SW 1271 (cell line): ENCODE measurements at places on chromosomes 6 and 20.

GRCh38 chr6:3022765-3023662 is 23.3 kb downstream of the NQO2 start:
- DNase-seq = no peak

DNA sequence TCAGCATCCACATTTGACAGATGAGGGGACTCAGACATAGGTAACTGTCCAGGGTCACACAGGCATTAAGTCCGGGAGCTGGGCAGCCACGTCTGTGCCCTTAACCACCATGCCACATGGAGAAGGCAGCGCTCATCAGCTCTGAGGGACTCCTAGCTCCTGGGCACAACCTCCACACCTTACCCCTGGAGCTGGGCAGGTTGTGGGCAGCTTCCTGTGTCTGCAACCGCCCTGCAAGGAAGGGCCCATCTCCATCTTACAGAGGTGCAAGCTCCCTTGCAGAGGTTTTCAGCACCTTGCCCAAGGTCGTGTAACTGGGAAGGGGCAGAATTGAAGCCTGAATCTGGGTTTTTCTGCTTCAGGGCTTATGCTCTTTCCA is 7.9 kb downstream of the CCDC167 start:
- DNase-seq = no peak

DNA sequence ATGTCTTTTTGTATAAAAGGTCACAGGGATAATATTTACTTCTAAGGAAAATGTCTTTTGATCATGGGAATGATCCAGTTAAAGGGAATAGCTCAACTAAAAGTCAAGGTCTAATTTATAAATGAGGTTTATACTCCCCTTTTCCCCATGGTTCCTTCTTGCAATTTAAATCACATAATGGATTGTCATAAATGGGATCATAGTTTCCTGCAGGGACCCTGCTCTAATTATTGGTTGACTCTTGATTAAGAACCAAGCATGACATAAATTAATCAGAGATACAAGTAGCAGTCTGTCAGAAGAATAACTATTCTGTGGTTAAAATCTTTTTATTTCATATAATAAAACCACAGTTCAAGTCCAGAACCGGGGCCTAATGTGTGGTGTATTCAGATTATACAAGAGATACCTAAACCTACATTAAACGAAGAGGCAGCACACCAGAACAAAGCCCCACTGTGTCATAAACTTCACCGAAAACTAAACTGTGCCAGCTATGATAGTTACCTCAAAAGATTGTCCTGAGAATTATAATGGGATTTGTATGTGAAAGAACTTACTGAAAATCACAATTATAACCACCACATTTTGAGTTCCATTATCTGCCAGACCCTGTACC is 43.0 kb upstream of the CD83 start:
- no peak for DNase-seq

DNA sequence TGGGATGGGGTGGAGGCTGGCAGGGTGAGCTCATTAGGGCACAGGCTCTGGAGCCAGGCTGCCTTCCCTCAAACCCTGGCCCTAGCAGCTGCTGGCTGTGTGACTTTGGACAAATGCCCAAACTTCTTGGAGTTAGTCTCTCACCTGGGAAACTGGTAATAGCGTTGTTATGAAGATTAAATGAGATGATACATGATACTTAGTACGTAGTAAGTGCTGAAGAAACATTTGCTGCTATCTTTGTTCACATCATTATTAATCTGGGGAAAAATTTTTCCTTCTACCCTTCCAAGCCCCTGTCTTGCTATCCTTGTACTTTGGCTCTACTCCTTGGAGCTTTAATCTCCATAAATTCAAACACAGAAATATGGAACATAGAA is 22.3 kb upstream of the PPARD start:
- DNase-seq = no peak

- no peak for DNase-seq
These were observed 64.6 kb upstream of the MCM9 start for GRCh38 chr6:118999494-119000040.

GRCh38 chr6:63272397-63272796 is 47.4 kb downstream of the LGSN start:
- peak; percentile 40 for DNase-seq

GRCh38 chr6:44266347-44266746 is 996 bp upstream of the NFKBIE start:
- no peak for DNase-seq

DNA sequence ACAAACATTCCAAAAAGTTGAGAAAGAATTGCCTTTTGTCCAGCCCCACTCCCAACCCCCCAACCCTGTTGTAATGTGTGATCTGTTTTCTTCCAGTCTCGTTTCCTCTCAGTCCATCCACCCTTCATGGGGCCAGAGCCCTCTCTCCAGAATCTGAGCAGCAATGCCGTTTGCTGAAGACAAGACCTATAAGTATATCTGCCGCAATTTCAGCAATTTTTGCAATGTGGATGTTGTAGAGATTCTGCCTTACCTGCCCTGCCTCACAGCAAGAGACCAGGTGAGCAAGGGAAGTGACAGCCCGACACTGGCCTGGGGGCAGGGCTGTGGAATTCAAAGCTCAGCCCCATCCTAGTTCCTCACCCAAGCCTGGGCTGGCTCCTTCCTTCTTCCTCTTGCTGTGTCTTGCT is 7.8 kb downstream of the MAVS start:
- DNase-seq = no peak

DNA sequence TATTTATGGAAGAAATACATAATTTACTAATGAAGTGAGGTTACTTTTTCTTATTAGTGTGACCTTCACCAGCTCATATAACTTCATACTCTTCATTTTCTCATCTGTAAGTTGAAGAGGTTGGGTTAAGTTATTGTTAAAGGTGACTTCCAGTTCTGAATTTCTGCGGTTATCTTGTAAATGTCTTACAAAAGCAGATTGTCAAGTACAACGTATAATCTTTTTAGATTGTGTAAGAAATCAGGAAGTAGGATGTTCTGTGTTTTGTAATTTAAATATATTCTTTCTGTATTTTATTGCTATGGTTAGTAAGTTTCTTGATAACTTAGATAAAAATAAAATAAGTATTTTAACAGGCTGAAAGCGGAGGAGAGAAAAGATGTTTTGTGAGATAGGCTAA is 12.0 kb downstream of the WTAP start:
- no peak for DNase-seq

DNA sequence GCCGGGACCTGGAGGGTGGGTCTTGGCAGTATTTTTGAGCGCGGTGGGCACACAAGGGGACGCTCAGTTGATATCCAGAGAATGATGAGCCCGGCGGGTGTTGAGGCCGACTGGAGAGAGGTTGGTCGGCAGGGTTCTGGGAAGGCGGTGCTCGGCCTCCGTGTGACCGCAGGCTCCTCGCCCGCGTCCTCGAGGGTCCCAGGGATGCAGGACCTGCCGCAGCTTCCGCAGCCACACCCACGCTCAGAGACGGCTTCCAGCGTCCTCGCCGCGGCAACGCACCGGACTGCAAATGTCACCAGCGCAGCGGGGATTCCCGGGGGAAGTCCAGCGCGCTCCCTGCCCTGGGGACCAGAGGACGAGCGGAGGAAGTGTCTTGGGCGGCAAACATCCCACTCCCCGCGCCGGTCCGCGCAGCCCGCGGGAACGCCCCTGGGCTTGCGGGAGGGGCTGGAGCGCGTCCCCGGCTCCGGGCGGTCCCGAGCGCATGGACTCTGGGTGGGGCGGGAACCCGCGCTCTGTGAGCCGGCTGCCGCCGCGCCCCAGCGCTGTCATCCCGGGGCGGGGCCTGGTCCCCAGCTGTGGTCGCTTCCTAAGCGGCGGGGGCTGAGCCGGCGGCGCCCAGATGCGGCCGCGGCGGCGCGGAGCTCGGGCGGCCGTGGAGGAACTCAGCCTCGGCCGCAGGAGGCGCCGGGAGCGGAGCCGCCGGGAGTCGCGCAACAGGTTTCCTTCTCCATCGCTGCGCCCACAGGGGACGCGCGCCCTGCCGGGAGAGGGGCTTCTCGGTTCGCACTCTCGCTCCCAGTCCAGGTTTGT is at the start of gene STX11:
TSS of gene STX11 (plus strand) at position 624 of the 816 bp plus-strand sequence. CDS start 36,111 bp downstream, outside the sequence.
- DNase-seq = peak; percentile 27

GRCh38 chr6:40328386-40328985 is 258.7 kb downstream of the LRFN2 start:
- peak; percentile 4 for DNase-seq

- no peak for DNase-seq
These were observed at the start of gene CCDC170 for GRCh38 chr6:151493804-151494234. TSS of gene CCDC170 (plus strand) at chr6:151494017. CDS start at chr6:151494129, 112 bp downstream.

- DNase-seq = no peak
These were observed 142.8 kb downstream of the DLL1 start for GRCh38 chr6:170147832-170148708.

DNA sequence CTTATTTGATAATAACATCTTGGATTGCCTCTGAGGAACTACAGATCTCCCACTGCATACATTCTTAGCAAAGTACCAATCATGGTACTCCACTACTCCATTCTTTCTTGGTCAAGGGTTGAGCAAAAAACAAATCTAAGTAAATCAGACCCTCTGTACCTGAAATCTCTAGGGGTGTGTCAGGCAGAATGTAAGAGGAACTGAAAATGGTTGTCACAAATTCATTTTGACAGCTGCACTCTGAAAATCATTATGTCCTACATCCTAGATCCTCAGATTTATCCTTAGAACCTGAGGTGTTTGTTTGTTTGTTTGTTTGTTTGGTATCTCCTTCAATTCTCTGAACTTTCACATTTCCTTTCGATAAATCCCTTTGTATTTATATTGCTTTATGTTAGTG is 433.2 kb upstream of the BTBD3 start:
- no peak for DNase-seq

- no peak for DNase-seq
These were observed 128.8 kb upstream of the STXBP5 start for GRCh38 chr6:147075381-147075780.

- DNase-seq = no peak
These were observed 29.4 kb upstream of the CCN6 start for GRCh38 chr6:112024464-112024863.

GRCh38 chr6:142301651-142302391 is at the start of gene ADGRG6:
TSS of gene ADGRG6 (plus strand) at chr6:142302007. CDS start at chr6:142302330, 323 bp downstream.
- peak; percentile 57 for DNase-seq

DNA sequence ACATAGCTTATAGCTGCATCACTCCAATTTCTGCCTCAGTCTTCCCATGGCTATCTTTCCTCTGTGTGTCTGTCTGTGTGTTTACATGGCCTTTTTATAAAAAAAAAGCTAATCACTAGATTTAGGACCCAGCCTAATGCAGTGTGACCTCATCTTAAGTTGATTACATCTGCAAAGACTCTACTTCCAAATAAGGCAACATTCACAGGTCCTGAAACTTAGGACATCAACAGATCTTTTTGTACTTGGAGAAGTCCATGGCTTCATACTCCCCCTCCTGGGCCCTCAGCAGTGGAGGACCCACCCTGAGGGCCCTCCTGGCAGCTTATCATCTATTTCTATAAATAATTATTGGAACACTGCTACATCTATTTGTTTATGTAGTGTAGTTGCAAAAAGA is 146.1 kb downstream of the LMBRD1 start:
- no peak for DNase-seq

DNA sequence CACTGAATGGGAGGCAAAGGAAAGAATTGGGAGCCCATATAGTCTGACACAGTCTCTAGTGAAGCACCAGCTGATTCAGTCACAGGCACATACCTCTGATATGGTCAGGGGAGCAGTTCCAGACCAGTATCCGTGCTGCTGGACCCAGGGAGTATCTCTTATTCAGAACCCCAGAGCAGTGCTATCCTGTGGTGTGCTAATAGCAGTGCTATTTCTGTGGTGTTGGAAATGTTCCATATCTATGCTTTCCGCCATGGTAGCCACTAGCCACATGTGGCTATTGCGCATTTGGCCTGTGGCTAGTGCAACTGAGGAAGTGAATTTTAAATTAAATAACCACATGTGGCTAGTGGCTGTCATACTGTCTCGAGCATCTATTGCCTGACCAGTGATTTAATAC is 11.0 kb downstream of the SCUBE3 start:
- DNase-seq = no peak

- no peak for DNase-seq
These were observed 1.9 kb upstream of the PDYN start for GRCh38 chr20:1995531-1996310.

DNA sequence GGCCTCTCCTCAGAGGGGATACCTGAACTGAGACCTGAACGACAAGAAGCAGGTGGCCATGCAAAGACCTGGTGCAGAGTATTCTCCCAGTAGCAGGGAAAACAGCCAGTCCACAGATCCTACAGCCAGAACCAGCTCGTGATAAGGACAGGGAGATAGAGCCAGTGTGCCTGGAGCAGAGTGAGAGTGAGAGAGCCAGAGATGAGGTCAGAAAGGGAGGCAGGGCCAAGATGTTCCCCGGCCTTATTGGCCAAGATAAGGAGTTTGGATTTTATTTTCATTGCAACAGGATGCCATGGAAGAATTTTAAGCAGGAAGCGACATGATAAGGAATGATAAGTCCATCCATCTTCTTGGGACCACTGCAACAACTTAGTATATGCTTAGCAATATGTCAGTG is 111.8 kb downstream of the UBE3D start:
- no peak for DNase-seq

- peak; percentile 30 for DNase-seq
These were observed 21.3 kb downstream of the TNXB start for GRCh38 chr6:32087574-32088486.

- no peak for DNase-seq
These were observed 163.5 kb upstream of the SHLD1 start for GRCh38 chr20:5586720-5587119.

DNA sequence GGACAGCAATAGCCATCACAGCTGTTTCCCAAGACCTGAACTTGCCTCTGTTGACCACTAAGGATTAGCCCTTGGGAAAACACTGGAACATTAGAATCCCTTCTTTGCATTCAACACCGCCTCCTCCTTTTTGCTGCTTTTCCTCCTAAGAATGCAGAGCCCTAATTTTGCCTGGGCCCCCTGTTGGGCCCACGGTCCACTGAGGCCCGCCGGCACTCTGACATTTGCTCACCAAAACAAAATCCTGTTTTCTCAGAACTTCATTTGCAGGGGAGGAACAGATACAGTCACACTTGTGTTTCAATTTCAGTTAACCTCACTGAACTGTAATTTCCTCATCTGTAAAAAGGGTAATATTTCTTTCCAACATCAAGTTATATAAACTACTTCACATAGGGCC is 116.0 kb upstream of the JARID2 start:
- no peak for DNase-seq

GRCh38 chr20:37939701-37940560 is 37.0 kb downstream of the VSTM2L start:
- no peak for DNase-seq

- DNase-seq = no peak
These were observed 64.4 kb downstream of the PSMG4 start for GRCh38 chr6:3323148-3323547.

GRCh38 chr6:110232450-110232849 is 52.2 kb downstream of the CDC40 start:
- no peak for DNase-seq

GRCh38 chr6:148435386-148435785 is 92.7 kb downstream of the SASH1 start:
- no peak for DNase-seq

GRCh38 chr6:112979830-112980229 is 632.7 kb downstream of the RFPL4B start:
- DNase-seq = peak; percentile 79

- DNase-seq = no peak
These were observed 57.3 kb downstream of the TASP1 start for GRCh38 chr20:13581451-13581850.
